ENCODE measurements at places on chromosomes 16 and 17. TPM values are rescaled to one million over a fixed set of nuclear protein-coding genes. Genes with fewer than 3 reads are reported as not detected.

DNA sequence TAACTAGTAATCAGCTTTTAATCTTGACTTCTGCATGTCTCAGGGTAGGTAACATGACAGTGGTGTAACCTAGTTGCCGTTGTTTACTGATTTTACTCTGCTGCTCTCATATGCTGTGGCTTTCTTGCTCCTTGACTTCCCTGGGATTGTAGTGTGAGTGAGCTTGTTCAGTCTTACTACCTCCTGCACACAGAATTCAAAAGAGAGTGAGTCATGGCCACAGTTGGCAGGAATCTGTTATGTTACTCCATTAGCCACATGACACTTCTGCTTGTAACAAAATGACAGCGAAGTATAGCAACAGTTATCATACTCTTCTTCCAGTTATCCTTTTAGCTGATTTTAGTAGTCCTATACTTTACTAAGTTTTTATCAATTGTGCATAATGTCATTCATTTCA lies 18.8 kb downstream of the TNRC6A start:
- DNase-seq = no peak

GRCh38 chr16:72963533-72964315 lies 84.2 kb downstream of the ZFHX3 start:
- no peak for DNase-seq

MARVELD3 gene
- total RNA-seq = 50.8 TPM

SLC9A5 gene
- total RNA-seq = 2.2 TPM
